ENCODE measurements at places on chromosomes 5 and 9.

GRCh38 chr5:133851521-133851920 is 116.9 kb downstream of the C5orf15 start:
- no peak for DNase-seq

DNA sequence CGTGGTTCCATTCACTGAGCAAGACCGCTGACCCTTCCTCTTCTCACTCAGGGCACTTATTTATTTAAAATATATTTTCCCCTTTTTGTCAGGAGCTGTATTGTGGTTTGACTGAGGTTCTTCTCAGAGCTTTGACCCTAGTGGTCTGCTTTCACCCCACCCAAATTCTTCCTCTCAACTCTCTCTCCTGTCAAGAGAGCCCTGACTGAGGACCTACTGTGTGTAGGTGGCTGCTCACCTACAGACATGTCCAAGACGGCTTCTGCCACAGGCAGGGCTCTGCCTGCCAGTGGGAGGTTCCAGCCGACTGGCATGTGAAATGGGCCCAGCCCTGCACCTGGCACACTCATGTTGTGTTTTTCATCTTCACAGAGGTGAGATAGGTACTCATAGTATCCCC is 5.2 kb downstream of the DCANP1 start:
- no peak for DNase-seq

GRCh38 chr9:127318651-127319167 is 54.1 kb downstream of the GARNL3 start:
- no peak for DNase-seq

DNA sequence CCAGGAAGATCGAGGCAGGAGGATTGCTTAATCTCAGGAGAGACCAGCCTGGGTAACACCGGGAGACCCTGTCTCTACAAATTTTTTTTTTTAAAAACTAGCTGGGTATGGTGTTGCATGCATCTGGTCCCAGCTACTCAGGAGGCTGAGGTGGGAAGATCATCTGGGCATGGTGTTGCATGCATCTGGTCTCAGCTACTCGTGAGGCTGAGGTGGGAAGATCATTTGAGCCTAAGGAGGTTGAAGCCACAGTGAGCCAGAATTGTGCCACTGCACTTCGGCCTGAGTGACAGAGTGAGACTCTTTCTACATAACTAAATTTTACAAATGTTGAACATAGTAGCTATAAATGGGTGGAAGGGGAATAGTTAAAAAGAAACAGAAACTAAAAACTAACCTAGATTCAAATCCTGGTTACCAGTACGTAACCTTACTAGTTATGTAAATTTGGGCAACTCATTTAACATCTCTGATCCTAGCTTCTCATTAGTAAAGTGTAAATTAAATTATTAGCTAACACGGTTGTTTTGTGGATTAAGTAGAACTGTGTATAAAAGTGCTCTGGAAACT is 41.7 kb downstream of the TMEM161B start:
- no peak for DNase-seq

DNA sequence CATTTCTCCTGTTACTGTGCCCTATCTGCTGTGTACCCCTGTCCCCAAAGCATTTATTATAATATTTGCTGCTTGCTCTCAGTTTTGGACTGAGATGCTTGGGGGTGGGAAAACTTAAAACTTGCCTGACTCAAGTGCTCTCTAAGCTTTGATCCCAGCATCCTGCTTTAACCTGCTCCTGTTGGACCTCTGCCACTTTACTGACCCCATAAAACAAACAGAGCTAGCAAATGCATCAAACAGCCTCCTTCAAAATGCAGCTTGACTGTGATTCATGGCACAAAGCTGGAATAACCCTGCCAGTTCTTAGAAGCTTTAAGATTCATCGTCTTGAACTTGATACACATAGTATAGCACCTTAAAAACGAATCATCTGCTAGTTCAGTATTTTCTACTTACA is 212.5 kb downstream of the DEPDC1B start:
- DNase-seq, result no peak

GRCh38 chr5:168001318-168001717 is 290.1 kb upstream of the WWC1 start:
- DNase-seq, result no peak

- no peak for DNase-seq
Measured at GRCh38 chr9:35789541-35789940, 1.9 kb upstream of the NPR2 start.

DNA sequence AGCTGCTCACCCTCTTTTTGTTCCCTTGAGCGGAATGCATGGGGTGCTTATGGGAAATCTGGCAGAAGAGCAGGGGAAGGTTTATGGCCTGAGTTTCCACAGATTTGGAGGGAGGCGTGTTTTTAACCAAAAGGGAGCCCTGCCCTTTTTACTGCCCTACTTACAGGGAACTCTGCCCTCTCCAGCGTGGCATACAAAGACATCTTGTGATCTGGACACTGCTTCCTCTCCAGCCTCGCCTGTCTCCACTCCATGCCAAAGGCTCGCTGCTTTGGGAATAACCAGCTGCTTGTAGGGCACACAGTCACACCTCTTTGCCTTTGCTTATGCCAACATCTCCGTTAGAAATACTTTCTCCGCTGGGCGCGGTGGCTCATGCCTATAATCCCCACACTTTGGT is 314.2 kb downstream of the ARHGAP26 start:
- no peak for DNase-seq
